A549 treated with CORT108297 at 1 μM for 4 hours (cell line): ENCODE measurements at places on chromosomes 11 and 22. TPM values are rescaled to one million over a fixed set of nuclear protein-coding genes. Genes with fewer than 3 reads are reported as not detected.

Gene FAM181B
- total RNA-seq, result 0.02 to 0.10 TPM (median 0.04 TPM) in 4 of 5 replicates, not detected in the other

Gene CEP126
- total RNA-seq, result 2.9 to 4.1 TPM (median 3.4 TPM) in 5 replicates

Gene OR10S1
- not detected in 5 replicates for total RNA-seq

Gene SERPING1
- 0.38 to 0.85 TPM (median 0.66 TPM) in 5 replicates for total RNA-seq

Gene BSCL2
- total RNA-seq, result 60.0 to 87.1 TPM (median 74.6 TPM) in 5 replicates

Gene C11orf68
- 40.6 to 65.5 TPM (median 61.3 TPM) in 5 replicates for total RNA-seq

Gene CNIH2
- total RNA-seq, result 1.6 to 2.5 TPM (median 2.4 TPM) in 5 replicates

Gene IRAG1
- 0.02 to 0.03 TPM (median 0.02 TPM) in 4 of 5 replicates, not detected in the other for total RNA-seq

Gene WNT7B
- 87.1 to 129 TPM (median 125 TPM) in 5 replicates for total RNA-seq

Gene RASD2
- total RNA-seq, result 0.74 to 1.3 TPM (median 1.2 TPM) in 5 replicates

Gene ROM1
- total RNA-seq, result 3.3 to 5.0 TPM (median 3.6 TPM) in 5 replicates

Gene TNNI2
- total RNA-seq, result 0.25 TPM in 1 of 5 replicates, not detected in the others

Gene GAL3ST3
- total RNA-seq, result not detected in 5 replicates

Gene SLC25A1
- 45.3 to 65.1 TPM (median 62.6 TPM) in 5 replicates for total RNA-seq

Gene ALKBH3
- 23.3 to 27.3 TPM (median 24.3 TPM) in 5 replicates for total RNA-seq

Gene ARVCF
- total RNA-seq, result 2.2 to 3.2 TPM (median 2.7 TPM) in 5 replicates

Gene TPCN2
- 8.5 to 14.0 TPM (median 13.4 TPM) in 5 replicates for total RNA-seq

Gene GRM5
- total RNA-seq, result 0.01 TPM in 2 of 5 replicates, not detected in the others

Gene CALCB
- total RNA-seq, result 0.07 to 0.09 TPM in 2 of 5 replicates, not detected in the others

Gene SCT
- not detected in 5 replicates for total RNA-seq

Gene TRIM51
- not detected in 5 replicates for total RNA-seq

Gene APLNR
- total RNA-seq, result 0.05 to 0.07 TPM (median 0.06 TPM) in 5 replicates

Gene BACE1
- 8.4 to 10.3 TPM (median 8.8 TPM) in 5 replicates for total RNA-seq

Gene CRACR2B
- 2.9 to 5.2 TPM (median 4.8 TPM) in 5 replicates for total RNA-seq

Gene ACCS
- 13.7 to 19.7 TPM (median 18.3 TPM) in 5 replicates for total RNA-seq

Gene BID
- 51.6 to 85.0 TPM (median 78.8 TPM) in 5 replicates for total RNA-seq

Gene PHLDA2
- 97.7 to 149 TPM (median 122 TPM) in 5 replicates for total RNA-seq

Gene OR5B21
- total RNA-seq, result not detected in 5 replicates

Gene NAALADL1
- 0.03 TPM in 1 of 5 replicates, not detected in the others for total RNA-seq

Gene CNGA4
- total RNA-seq, result 0.03 to 0.09 TPM (median 0.06 TPM) in 4 of 5 replicates, not detected in the other

Gene OR52I1
- not detected in 5 replicates for total RNA-seq

Gene POU2AF2
- not detected in 5 replicates for total RNA-seq

Gene TRABD
- 23.0 to 40.5 TPM (median 39.0 TPM) in 5 replicates for total RNA-seq
